Endothelial cell of umbilical vein (primary cell): ENCODE measurements at places on chromosomes 16 and 17. TPM values are rescaled to one million over a fixed set of nuclear protein-coding genes. Genes with fewer than 3 reads are reported as not detected.

GRCh38 chr17:42548070-42548837 is 4.5 kb upstream of the HSD17B1 start:
- peak; percentile 52 for DNase-seq

CDT1 gene
- total RNA-seq, result 26.5 and 30.6 TPM in 2 replicates

DNA sequence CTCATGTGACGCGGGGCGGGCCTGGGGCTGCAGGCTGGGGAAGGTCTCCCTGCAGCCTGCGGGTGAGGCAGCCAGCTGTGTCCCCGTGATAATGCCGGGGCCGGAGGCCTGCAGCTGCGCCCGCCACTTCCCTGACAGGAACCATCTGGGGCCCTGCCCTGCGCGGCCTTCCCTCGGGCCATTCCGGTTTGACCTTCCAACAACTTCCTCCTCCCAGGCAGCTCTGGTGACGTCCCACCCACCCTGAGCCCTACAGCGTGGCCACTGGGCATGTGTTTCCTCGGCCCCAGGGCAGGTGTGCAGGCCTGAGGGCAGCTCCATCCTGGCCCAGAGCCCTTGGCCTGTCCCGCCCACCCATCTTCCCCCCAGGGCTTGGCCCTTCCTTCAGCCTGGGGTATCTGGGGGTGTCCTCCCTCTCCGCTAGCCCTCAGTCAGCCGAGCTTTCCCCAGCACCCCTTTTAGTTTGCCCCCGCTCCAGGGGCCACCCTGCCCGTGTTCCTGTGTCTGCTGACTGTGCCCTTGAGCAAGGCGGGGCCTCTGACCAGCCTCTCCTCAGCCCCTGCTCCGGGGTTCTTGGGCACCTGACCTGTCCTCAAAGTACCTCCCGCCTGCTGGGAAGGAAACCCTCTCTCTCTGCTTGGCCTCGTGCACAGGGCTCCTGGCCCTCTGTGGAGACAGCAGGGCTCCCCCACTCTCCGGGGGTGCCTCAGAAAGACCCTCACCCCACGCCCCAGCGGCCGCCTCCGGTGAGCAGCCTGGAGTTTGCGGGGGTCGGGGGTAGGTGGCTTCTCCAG is at the start of gene CBFA2T3:
TSS of gene CBFA2T3 (minus strand) at position 190 of the 794 bp plus-strand sequence. CDS start 400 bp downstream, outside the sequence.
- peak; percentile 84 for DNase-seq

DNA sequence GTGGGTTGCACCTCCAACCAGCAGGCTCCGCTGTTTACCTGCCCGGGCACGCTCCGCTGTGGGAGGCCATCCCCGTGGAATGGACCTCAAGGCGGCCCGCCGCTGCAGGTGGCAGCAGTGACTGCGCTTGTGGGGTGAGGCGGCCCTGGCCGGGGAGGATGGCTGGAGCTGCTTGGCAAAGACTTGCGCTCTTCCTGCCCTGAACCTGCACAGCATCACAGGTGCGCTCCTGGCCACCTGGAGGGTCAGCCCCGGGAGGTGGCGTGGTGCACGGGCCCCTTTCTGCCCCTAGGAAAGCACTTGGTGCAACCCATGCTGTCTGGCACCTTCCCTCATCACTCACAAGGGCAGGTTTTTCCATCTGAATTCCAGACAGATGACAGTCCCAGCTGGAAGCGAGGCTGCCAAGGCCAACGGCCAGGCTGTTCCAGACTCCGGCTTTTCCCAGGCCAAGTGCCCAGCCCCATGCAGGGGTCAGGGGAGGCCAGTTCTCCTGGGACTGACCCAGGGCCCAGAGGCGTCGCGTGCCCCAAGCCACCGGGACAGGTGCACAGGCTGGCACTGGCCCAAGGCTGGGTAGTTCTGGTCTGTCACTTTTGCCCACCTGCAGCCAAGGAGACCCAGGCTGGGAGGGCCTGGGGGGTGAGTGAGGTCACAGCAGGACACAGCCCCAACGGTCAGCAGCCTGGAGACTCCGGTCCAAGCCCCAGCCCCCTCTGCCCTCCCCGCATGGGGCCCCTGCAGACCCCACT is 13.3 kb downstream of the UTS2R start:
- DNase-seq, result no peak

PRAC1 gene
- not detected in 2 replicates for total RNA-seq

- no peak for DNase-seq
Measured at GRCh38 chr17:58399974-58400373, 17.4 kb downstream of the RNF43 start.

- no peak for DNase-seq
Measured at GRCh38 chr17:50217591-50217990, 16.2 kb upstream of the COL1A1 start.

KRT33B gene
- total RNA-seq, result not detected in 2 replicates

GRCh38 chr17:49708515-49709183 is 885 bp upstream of the SLC35B1 start:
- DNase-seq, result no peak

DNA sequence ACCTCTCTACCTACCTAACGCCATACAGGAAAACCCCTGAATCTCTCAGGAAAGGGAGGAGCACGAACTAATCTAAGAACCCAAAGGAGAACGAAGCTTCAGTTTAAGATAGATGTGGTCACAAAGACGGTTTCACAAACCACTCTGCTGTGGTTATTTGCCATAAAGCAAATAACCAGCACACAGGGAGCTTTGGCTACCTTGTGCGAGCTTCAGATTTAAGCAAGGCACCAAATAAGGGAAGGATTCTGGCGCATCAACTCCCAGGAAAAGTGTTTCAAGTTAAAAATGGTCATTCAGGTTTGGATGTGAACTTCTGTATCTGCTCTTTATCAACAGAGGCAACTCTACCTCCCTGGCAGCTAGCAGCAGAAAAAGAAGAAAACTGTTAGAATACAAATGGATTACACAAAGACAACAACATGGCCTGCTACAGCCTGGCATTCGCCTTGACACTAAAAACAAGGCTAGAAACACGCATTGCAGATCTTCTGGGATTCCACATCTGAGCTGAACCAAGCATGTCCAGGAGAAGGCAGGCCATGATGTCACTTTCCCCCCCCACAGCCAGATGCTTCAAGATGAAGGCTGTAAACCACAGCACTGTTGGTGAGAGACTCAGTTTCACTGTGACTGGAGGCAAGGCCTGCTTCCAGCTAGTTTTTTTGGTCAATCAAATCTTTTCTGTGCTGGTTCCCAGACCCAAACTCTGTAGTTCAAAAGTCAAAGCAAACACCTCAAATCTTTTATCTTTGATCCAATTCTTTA is 43.6 kb downstream of the SMG6 start:
- no peak for DNase-seq

DNA sequence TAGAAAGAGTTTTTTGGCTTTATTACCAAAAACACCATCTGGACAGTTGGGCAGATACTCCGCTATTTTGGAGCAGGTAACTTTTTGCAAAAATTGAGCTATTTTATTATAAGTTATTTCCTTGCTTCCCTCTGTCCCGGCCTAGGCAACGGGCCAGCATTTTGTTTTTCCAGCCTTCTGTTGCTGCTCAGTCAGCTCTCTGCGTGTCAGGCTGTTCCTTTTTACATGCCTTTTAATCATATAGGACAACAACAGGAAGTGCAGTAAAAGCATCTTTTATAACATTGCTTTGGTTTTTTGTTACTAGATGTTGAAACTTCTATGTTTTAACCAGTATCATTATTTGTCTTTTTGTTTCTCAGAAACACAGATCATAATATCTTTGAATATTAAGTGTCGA is 30.4 kb downstream of the PPM1D start:
- peak; percentile 89 for DNase-seq

DNA sequence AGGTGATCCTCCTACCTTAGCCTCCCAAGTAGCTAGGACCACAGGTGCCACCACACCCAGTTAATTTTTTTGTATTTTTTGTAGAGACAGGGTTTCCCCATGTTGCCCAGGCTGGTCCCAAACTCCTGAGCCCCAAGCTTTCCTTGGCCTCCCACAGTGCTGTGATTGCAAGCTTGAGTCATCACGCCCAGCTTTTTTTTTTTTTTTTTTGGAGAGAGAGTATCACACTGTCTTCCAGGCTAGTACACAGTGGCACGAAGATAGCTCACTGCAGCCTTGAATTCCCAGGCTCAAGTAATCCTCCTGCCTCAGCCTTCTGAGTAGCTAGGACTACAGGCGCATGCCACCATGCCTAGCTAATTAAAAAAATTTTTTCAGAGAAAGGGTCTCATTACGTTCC is 27.2 kb downstream of the HEATR9 start:
- DNase-seq, result no peak

BAIAP3 gene
- total RNA-seq, result 0.66 and 0.88 TPM in 2 replicates

DNA sequence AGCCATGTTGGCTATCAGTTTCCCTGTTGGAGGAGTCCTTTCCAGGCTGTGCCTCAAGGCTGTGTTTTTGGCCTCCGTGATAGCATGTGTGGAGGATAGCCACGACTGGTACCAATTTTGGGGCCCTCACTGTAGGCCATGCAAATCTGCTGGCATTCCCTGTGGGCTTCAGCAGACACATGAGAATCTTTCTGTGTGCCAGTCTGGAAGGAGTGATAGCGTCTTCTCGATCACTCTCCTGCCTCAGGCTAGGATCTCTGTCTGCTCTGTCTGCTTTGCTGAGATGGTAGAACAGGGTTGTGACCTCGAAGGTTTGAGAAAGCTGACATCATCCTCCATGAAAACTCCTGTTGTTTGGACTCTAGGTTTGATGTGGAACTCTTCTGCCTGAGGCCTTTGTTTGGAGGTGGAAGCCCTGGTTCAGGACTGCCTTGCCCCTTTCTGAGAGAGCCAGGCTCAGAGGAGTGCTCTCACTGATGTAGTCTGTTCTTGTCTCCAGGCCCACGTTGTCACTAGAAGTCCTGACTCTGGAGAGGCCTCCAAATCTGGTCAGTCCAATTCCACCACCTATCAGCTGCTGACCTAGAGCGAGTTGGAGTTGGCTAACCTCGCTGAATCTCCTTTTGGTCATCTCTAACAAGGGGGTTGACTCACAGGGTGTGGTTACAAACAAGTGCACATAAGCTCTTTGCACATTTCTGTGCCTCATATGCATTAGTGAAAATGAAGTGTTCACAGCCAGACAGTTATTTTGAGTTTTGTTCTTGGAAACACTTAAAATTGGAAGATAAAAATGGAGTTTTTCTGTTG is 12.1 kb upstream of the EDC4 start:
- DNase-seq, result no peak

- peak; percentile 29 for DNase-seq
Measured at GRCh38 chr16:11310997-11311561, 29.9 kb upstream of the PRM1 start.

DNA sequence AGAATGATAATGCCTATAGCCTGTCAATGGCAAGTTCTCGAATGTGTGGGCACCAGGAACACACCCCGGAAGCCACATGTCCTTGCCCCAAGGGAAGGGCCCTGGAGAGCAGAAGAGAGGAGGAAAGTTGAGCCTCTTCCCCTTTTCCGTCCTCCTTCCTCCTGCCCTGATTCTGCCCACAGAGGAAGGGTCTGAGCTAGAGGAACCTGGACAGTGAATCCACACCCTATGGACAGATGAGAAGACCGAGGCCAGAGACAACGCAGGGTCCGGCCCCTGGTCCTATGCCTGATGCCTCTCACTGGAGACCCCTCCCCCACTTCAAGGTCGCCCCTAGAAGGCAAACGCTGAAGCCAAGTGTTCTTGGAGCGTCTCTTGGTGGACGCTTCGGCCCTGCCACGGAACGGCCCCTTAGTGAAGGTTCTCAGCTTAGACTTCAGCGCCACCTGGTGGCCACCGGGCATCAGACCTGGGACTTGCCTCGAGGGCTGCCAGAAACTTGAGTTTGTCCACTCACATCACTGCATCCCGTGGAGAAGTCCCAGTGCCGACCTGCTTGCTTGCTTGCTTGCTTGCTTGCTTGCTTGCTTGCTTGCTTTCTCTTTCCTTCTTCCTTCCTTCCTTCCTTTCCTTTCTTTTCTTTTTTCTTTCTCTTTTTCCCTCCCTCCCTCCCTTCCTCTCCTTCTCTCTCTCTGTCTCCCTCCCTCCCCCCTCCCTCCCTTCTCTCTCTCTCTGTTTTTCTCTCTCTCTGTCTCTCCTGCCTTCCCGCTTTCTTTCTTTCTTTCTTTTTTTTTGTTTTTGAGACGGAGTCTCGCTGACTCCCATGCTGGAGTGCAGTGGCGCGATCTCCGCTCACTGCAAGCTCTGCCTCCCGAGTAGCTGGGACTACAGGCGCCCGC is 20.6 kb upstream of the SPNS3 start:
- DNase-seq, result peak; percentile 85

OTOP3 gene
- total RNA-seq, result not detected in 2 replicates

KRTAP16-1 gene
- total RNA-seq, result not detected in 2 replicates

GRCh38 chr17:78737332-78737731 is 44.7 kb downstream of the CYTH1 start:
- peak; percentile 62 for DNase-seq

GRCh38 chr17:13775450-13775849 is 173.7 kb upstream of the HS3ST3A1 start:
- DNase-seq, result no peak

SKAP1 gene
- 0.51 and 0.75 TPM in 2 replicates for total RNA-seq

- peak; percentile 63 for DNase-seq
Measured at GRCh38 chr16:23148513-23149266, 562 bp downstream of the USP31 start.

DNA sequence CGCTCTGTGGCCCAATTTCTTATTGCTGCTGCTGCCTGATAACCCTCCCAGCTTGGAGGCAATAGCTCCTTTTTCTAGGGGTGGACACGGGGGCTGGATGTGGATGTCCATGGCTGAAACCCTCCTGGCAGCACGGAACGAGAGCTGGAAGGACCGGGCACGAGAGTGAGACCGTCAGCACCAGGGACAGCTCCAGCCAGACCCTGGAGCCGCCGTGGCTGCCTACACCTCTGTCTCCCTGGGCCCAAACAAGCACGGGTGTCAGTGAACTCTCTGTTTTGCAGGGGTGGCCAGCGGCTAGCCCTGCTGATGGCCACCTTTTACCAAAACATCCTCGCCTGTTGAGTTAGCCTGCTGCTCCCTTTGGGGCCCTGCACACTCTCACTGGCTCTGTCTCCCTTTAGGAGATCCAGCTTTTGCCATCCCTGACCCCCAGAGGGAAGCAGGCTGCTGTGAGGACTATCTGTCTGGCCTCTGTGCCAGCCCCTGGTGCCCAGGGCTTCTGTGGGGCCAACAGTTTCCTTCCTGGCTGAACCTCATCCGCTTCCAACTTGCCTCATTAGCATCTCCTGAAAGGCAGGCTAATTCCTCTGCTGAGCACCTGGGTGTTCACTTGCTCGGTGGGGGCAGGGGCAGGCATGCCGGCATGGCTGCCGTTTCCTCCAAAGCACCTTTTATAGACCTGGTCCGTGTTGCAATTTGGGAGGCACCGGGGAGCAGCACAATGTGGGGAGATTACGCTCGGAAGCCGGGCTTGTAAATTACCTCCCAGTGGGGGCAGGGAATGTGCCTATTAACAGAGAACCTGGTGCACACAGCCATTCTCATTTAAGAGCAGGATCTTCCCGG is 118.1 kb downstream of the ENGASE start:
- DNase-seq, result peak; percentile 20

TMIGD1 gene
- not detected in 2 replicates for total RNA-seq

GNPTG gene
- 51.6 and 56.3 TPM in 2 replicates for total RNA-seq

GRCh38 chr17:78450696-78451345 is 72.4 kb downstream of the PGS1 start:
- no peak for DNase-seq

DNA sequence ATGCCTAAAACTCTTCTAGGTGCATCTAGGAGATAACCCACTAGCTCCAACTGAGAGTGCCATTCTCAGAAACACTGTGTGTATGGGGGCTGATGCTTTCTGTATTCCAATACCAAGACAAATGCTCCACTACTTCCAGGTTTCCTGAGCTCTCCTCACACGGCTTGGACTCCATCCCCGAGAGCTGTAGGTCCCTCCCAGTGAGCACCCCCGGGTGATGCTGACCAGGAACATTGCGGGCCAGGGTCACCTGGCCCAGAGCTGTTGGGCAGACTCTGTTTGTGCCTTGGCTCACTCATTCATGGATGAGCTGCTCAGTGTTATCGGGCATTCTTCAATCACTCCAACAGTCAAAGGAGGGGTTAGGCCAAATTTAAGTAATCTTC is 7.0 kb downstream of the CUEDC1 start:
- DNase-seq, result no peak

- no peak for DNase-seq
Measured at GRCh38 chr17:78130437-78131101, at the start of gene TMC8. TSS of gene TMC8 (plus strand) at chr17:78130771. CDS start at chr17:78131589, 818 bp downstream.

SLC38A7 gene
- 44.4 and 45.5 TPM in 2 replicates for total RNA-seq

ASGR2 gene
- total RNA-seq, result not detected in 2 replicates
